Trophoblast cell (in vitro differentiated cells and primary cell): ENCODE measurements at places on chromosomes 7 and 10.

- DNase-seq = no peak
These were observed 162.1 kb downstream of the SND1 start for GRCh38 chr7:127813991-127814541.

- DNase-seq = no peak
These were observed 32.1 kb downstream of the LRRC27 start for GRCh38 chr10:132363921-132364593.

GRCh38 chr7:90828601-90829000, 232.5 kb downstream of the CDK14 start:
- no peak for DNase-seq

DNA sequence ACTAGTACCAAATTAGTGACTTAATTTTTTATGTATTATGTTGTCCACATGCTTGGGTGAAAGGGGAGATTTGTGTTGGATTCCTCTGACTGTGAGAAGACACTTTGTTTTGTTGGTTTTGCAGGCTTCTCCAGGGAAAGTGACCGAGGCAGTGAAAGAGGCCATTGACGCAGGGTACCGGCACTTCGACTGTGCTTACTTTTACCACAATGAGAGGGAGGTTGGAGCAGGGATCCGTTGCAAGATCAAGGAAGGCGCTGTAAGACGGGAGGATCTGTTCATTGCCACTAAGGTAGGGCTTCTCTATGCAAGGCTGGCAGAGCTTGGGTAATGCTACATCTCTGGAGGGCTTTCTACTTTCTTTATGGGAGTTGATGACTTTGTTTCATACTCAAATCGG, 4.5 kb downstream of the AKR1E2 start:
- DNase-seq = no peak

DNA sequence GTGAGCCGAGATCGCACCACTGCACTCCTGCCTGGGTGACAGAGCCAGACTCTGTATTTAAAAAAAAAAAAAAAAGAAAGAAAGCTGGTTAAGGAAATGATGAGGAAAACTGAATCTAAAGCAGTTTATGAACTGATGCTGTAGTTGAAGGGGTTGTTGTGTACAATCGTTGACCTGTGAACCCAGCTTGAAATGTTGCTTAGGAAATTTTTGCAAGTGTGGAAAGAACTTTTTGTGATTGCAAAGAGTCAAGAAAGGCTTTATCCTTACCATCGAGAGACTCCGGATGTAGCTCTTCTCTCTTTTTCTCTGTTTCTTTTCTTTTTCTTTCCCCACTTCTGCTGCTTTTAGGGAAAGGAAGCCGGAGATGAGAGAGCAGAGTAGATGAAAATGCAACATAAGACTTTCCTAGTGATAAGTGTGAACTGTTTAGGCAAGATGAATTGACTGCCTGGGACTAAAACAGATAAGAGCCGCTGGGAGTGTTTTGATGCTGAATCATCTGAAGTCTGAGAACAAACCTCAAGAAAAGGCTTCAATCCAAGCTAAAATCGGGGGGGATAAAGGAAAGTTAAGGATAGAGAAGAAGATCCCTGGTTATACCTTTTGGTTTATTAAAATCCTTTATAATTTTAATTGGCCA, 69.0 kb downstream of the TAF3 start:
- no peak for DNase-seq

GRCh38 chr7:80313716-80314115, 179.1 kb downstream of the GNAI1 start:
- DNase-seq = no peak

GRCh38 chr7:51123322-51124019, 193.1 kb downstream of the COBL start:
- peak; percentile 89 for DNase-seq

DNA sequence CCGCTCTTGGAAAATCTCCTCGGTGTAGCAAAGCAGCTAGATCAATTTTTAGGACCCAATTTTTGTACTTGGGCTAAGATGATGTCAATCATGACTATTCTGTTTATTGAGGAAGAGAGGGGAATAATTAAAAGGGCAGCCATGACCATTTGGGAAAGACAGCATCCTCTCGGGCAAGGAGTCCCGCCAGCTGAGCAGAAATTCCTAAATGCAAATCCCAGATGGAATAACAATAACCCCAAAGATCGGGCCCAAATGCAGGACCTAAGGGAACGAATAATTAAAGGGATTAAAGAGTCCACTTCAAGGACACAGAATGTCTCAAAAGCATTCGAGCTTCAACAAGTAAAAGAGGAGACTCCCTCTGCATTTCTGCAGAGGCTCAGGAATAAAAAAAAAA, 18.7 kb downstream of the COL17A1 start:
- DNase-seq = no peak

DNA sequence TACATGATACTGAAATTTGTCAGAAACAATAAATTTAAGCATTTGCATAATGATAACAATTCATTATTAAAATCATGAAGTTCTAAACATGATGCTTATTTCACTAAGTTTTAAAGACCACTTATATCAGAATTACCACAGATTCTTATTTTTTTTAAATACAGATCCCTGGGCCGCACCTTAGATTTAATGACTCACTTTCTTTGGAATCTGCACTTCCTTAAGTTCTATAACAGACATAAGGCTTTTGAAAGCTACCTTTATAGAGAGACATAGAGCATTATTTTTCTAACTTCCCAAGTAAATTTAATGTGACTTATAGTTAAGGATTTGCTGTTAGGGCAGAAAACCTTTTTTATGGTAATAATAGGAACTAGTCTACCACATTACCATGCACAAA, 214.9 kb downstream of the IPMK start:
- DNase-seq = no peak
